ENCODE measurements at places on chromosomes 7 and 10. TPM values are rescaled to one million over a fixed set of nuclear protein-coding genes. Genes with fewer than 3 reads are reported as not detected.

The CDNF gene
- total RNA-seq: 0.32 TPM

The OR2A5 gene
- total RNA-seq: not detected

The TEX47 gene
- total RNA-seq: not detected

The UNCX gene
- not detected for total RNA-seq

The NPFFR1 gene
- not detected for total RNA-seq

The PRLHR gene
- total RNA-seq: not detected

The EBF3 gene
- 0.43 TPM for total RNA-seq

The MYH16 gene
- total RNA-seq: not detected

The FLNC gene
- 304 TPM for total RNA-seq

The PDE6C gene
- not detected for total RNA-seq

The ZNF786 gene
- total RNA-seq: 5.3 TPM

GRCh38 chr7:32670110-32671025 is 175.1 kb downstream of the AVL9 start:
- 0 out of 2 replicates have a peak overlapping the region, but pooled peaks have one; percentile 69 for H3K27ac ChIP-seq
- peaks cover 22% of the 10 kb centered on the region for H3K4me1 ChIP-seq

DNA sequence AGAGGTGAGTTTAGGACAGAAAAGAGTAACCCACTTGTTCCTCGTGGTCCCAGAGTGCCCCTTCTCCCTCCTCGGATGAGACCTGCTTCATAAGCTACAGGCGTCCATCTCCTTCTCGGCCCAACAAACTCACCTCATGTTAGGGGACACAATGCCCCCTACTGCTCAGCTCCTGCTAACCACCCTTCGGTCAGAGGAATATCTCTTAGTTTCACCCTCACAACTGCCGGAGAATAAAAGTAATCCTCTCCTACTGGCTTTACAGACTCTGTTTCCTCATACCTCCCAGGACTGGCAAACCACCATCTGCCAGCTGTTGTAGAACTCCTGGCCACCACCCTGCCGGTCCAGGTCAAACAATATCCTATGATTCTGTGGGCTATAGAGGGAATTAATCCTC is 3.2 kb downstream of the AKR1B15 start:
- peaks cover 6% of the 10 kb centered on the region for H3K27me3 ChIP-seq
- DNase-seq: peak; percentile 6
- H3K36me3 ChIP-seq: no peaks in the 10 kb centered on the region
- H3K27ac ChIP-seq: no peak overlapping the region
- H3K4me3 ChIP-seq: no peak overlapping the region

DNA sequence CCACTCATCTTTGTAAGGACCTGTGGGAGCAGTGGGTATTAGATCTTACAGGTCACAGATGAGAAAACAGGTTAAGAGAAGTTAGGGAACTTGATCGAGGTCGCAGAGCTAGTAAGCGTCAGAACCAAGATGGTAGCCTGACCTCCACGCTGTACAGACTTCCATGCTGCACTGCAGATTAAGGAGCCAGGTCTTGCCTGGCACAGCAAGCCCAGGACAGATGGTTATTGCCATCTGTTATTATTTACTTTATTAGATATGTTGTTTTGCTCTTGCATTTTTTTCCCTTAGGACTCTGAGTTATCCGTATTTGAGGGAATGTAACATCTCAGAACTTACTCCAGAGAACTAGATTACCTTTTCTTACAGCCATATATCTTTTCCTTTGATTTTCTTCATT is 147.2 kb downstream of the NSUN6 start:
- no peaks in the 10 kb centered on the region for H3K27me3 ChIP-seq
- no peak overlapping the region for H3K27ac ChIP-seq
- no peak for DNase-seq
- no peak overlapping the region for H3K4me3 ChIP-seq

DNA sequence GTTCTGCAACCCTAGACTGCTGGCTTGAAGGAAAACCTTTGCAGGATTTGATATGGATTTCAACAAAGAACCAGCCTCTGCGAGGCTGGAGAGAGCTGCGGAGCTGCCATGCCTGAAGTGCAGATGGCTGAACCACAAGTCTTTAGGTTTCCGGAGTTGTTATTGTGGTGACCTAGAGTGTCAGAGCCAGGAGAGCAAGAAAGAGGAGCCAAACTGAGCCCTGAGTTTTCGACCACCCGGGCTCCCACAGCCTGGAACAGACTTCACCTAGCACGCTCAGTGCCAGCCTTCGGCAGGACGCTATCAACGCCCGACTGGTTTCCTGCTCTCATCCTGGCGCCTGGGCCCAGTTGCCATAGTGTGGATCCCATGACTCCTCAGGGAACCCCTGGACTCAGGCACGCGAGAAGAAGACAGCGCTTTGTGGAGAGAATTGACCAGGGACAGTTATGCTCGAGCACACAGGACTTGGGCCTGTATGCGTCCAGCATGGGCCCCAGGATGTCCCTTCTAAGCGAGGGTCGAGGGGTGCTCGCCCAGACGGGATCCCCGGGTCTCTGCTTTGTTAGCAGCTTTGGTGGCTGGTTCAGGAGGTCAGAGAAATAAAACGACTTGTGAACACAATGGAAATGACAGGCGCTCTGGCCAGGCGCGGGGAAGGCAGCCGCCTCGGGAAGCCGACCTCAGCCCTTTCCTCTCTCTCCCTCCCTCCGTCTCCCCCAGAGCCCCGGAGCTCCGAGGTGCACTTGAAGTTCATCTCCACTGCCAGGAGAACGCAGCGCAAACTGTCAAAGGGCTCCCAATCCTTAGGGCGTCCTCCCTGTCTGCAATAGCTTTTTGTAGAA is 1.8 kb upstream of the GAD2 start:
- peaks cover 85% of the 10 kb centered on the region for H3K27me3 ChIP-seq
- H3K36me3 ChIP-seq: no peaks in the 10 kb centered on the region
- no peak overlapping the region for H3K4me3 ChIP-seq
- no peak overlapping the region for H3K27ac ChIP-seq
- no peaks in the 10 kb centered on the region for H3K4me1 ChIP-seq
- no peak for DNase-seq

DNA sequence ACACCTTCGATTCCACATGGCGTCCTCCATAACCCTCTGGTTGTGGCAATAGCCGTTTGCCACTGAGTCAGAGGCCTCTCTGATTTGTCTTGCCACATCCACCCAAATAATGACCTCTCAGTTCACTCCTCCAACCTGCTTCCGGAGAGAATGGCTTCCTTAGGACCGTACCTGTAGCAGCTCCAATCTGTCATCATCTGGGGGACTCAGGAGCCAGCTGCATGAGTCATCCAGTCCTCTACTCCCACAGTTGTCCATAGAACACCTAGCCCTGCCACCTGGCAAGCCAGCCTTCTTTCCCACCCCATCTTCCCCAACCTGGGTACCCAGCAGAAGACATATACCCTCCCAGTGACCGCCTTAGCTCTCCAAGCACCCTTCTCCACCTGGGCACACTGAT is 64.4 kb upstream of the MXI1 start:
- H3K4me1 ChIP-seq: peaks cover 14% of the 10 kb centered on the region
- H3K27me3 ChIP-seq: no peaks in the 10 kb centered on the region
- no peak overlapping the region for H3K4me3 ChIP-seq

DNA sequence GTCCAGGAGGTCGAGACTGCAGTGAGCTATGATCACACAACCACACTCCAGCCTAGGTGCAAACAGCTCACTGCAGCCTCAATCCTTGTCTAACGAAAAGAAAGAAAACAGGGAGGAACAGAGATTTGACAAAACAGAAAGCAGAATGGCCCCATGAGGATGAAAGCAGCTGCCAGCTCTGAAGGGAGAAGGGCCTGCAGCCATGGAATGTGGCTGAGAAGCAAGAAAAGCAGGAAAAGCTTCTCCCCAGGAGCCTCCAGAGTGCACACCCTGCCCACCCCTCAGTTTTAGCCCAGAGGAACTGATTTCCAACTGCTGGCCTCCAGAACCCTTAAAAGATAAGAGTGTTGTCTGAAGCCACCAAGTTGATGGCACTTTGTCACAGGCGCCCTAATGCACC is 13.0 kb downstream of the ESYT2 start:
- no peaks in the 10 kb centered on the region for H3K36me3 ChIP-seq
- no peaks in the 10 kb centered on the region for H3K27me3 ChIP-seq
- peak; percentile 33 for DNase-seq
- peak overlapping the region; percentile 99 for H3K27ac ChIP-seq

DNA sequence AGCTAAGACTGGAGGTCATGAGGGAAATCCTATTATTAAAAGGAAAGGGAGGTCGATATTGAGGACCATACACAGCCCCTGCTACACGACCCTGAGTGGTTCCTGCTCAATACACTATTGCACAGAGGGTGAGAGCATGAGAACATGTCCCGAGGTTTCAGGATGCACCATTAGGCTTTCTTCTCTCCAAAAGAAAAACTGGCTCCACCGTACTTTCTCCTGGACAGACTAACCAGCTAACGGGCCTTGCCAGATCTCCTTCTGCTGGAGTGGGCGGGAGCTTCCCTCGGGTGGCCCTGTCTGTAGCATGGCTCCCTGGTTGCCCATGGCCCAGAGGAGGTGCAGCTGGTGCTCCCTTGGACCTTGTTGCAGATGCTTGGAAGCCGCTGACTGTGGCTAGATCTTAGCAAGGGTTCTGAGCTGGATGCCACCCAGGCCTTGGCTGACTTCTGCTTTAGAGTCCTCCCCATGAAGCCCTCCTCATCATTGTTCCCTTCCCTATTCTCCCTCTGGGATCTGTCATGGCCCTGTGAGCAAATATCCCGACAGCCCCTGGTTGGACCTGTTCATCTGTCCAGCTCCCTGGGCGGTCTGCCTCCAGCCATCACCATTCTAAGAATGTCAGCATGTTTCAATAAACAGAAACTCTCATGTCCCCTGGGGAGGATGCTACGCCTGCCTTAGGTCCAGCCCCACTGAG is 52.9 kb upstream of the SHH start:
- H3K4me3 ChIP-seq: no peak overlapping the region
- no peaks in the 10 kb centered on the region for H3K27me3 ChIP-seq
- DNase-seq: no peak
- no peak overlapping the region for H3K27ac ChIP-seq
- H3K36me3 ChIP-seq: no peaks in the 10 kb centered on the region

- no peaks in the 10 kb centered on the region for H3K27me3 ChIP-seq
- DNase-seq: no peak
- H3K36me3 ChIP-seq: peaks cover 56% of the 10 kb centered on the region
- H3K4me3 ChIP-seq: no peak overlapping the region
- no peak overlapping the region for H3K27ac ChIP-seq
Measured at GRCh38 chr7:116895849-116896248, 33.5 kb downstream of the CAPZA2 start.

GRCh38 chr7:104242638-104243037 is 34.8 kb upstream of the ORC5 start:
- H3K27ac ChIP-seq: no peak overlapping the region
- no peak for DNase-seq
- no peaks in the 10 kb centered on the region for H3K27me3 ChIP-seq
- H3K4me3 ChIP-seq: no peak overlapping the region

DNA sequence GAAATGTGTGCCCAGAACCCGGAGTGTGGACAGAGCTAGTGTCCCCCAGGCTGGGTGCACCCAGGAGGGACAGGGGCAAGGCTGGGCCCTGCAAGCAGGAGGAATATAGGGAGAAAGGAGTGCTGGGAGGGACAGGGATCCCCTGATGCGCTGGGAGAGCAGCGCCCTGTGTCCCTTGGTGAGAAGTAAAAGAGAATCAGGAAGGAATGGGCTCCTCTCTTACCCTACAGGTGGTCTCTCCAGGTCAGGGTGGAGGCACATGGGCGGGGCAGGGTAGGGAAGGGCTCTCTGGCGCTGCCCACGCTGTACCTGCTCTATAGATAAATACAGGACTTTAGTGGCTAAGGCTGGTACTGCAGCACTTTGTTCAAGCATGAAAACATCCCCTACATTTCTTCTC is 753.8 kb downstream of the GRID1 start:
- H3K4me1 ChIP-seq: no peaks in the 10 kb centered on the region
- no peak overlapping the region for H3K4me3 ChIP-seq
- H3K36me3 ChIP-seq: no peaks in the 10 kb centered on the region
- DNase-seq: no peak
- no peak overlapping the region for H3K27ac ChIP-seq

GRCh38 chr10:86373251-86373650 is 6.7 kb upstream of the GRID1 start:
- DNase-seq: no peak
- H3K4me1 ChIP-seq: no peaks in the 10 kb centered on the region
- H3K27me3 ChIP-seq: peaks cover 30% of the 10 kb centered on the region

GRCh38 chr7:85682833-85683620 is 496.2 kb upstream of the SEMA3D start:
- H3K4me3 ChIP-seq: no peak overlapping the region
- H3K27ac ChIP-seq: no peak overlapping the region
- DNase-seq: peak; percentile 61
- H3K4me1 ChIP-seq: peaks cover 8% of the 10 kb centered on the region

- no peaks in the 10 kb centered on the region for H3K36me3 ChIP-seq
- peaks cover 9% of the 10 kb centered on the region for H3K4me1 ChIP-seq
- peak; percentile 29 for DNase-seq
- H3K27ac ChIP-seq: no peak overlapping the region
Measured at GRCh38 chr10:52256832-52257691, 57.0 kb upstream of the DKK1 start.

GRCh38 chr7:26618898-26619297 is 245.5 kb downstream of the SKAP2 start:
- H3K27ac ChIP-seq: no peak overlapping the region
- no peaks in the 10 kb centered on the region for H3K36me3 ChIP-seq
- H3K4me1 ChIP-seq: no peaks in the 10 kb centered on the region
- no peak overlapping the region for H3K4me3 ChIP-seq

GRCh38 chr10:78450807-78451485 is 417.3 kb downstream of the RPS24 start:
- peaks cover 8% of the 10 kb centered on the region for H3K4me1 ChIP-seq
- no peak for DNase-seq
- no peak overlapping the region for H3K27ac ChIP-seq
- H3K27me3 ChIP-seq: no peaks in the 10 kb centered on the region
- H3K36me3 ChIP-seq: no peaks in the 10 kb centered on the region
- H3K4me3 ChIP-seq: no peak overlapping the region

- H3K36me3 ChIP-seq: no peaks in the 10 kb centered on the region
- H3K4me3 ChIP-seq: no peak overlapping the region
- H3K27me3 ChIP-seq: no peaks in the 10 kb centered on the region
- H3K27ac ChIP-seq: no peak overlapping the region
Measured at GRCh38 chr7:75804705-75805104, 8.9 kb downstream of the CCL24 start.

- peak; percentile 62 for DNase-seq
- no peak overlapping the region for H3K4me3 ChIP-seq
- no peaks in the 10 kb centered on the region for H3K36me3 ChIP-seq
Measured at GRCh38 chr7:15424468-15424867, 137.3 kb downstream of the AGMO start.

DNA sequence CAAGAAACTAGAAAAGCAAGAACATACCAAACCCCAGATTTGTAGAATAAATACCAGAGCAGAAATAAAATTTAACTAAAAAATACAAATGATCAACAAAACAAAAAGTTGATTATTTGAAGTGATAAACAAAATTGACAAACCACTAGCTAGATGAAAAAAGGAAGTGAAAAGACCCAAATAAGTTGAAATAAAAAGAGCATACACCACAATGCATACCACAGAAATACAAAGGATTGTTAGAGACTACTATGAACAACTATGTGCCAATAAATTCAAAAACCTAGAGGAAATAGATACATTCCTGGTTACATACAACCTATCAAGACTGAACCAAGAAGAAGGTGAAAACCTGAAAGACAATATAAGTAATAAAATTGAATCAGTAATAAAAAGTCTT is 333.4 kb downstream of the SH2D4B start:
- no peak for DNase-seq
- no peaks in the 10 kb centered on the region for H3K4me1 ChIP-seq
- no peak overlapping the region for H3K4me3 ChIP-seq
- no peaks in the 10 kb centered on the region for H3K27me3 ChIP-seq

All from GM23248 (cell line).